ENCODE measurements at places on chromosomes 1 and 21.
A peak's percentile ranks its signal among the peaks of the same experiment; 100 is the strongest.

- DNase-seq = no peak
These were observed 22.8 kb upstream of the ELOA start for GRCh38 chr1:23720256-23720995.

DNA sequence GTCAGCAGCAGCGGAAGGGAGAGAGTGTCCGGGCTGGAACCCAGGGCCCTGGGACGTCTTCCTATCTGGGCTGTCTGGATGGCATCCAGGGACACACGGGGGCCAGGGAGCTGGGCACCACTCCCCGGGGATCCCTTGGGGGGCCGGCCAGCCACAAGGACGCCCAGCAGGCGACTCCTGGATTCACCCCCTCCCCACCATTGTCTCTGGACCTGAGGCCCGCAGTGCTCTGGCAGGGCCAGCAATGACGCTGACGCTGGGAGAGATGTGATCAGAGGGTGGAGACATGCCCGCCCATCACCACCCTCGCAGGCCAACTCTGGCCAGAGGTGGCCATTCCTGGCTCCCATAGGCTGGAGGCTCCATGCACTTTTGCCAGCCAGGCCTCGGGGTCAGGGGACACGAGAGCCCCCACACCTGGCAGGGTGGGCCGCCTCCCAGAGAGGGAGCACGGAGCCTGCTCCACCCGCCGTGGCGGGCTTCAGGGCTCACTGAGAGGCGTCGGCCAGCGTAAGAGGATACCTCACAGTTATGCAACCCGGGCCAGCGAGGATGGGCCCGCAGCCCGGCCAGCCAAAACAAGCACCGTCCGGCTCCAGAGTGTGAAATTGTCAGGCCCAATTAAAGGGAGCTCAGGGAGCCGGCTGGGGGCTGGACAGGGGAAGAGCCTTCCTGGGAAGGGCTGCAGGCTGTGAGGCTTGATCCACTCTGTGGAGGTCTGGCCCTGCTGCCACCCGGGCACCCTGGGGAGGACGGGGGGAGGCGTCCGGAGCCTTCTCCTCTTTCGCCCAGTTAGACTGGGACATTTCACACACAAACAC, 10.3 kb downstream of the ACTRT2 start:
- DNase-seq = no peak

GRCh38 chr21:33751120-33751519, 108.8 kb downstream of the ITSN1 start:
- no peak for DNase-seq

DNA sequence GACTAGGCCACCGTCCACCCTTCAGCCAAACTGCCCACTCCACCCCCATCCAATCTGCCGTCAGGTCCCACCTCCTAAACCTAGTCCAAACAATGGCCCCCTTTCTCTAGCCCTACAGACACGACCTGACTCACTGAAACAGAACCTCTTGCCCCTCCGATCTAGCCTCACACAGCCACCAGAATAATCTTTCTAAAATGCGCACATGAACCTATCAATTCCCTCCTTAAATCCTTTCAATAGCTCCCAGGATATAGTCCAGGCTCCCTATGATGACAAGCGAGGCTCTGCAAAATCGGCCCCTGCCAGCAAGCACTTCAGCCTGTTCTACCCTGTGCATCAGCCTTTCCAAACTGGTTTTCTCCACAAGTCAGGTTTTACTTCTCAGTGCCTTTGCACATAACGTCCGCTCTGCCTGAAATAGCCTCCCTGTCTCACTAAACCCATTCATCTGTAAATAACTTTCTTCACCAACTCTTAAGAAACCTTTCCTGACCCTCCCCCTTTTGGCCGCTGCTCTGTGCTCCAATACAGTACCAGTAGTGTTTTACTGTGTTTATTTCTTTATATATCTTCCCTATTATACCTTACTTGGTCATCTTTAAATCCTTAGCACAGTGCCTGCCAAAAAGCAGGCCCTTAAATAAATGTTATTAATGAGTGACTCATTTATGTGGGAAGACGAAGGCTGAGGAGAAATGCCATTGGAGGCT, 9.0 kb upstream of the CDC20 start:
- DNase-seq = no peak

DNA sequence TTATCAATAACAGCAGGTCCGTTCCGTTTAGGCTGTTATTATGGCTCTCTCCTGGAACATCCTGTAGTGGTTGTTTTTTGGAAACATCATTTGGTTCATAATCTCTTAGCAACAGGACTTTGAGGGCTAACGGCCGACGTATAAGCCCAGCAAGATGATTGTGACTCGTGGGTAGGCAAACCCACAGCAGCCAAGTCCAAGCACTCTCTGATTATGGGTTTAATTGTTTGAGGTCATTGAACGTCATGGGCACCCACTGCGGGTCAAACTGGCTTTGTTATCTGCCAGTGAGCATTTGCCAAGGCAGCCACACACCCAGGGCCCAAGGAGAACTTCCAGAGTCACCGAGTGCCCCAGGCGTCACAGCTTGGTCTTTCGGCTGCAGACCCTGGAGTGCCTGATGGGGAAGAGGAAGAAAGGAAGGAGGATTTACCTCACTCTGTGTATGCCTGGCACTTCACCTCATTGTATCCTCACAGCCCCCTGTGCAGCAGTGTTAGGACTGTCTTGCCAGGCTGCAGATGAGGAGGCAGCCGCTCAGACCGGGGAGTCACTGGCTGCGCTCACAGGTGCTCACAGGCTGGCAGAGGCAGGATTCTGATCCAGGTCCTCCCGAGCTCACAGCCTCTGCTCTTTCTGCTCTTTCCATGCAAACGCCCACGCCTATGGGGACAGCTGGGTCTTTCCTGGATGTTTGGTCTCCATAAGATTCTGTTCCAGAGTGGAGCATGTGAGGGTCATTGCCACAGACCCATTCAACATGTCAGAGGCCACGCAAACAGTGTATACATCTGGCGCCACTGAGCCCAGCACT, 30.8 kb upstream of the EPS8L3 start:
- DNase-seq = no peak

DNA sequence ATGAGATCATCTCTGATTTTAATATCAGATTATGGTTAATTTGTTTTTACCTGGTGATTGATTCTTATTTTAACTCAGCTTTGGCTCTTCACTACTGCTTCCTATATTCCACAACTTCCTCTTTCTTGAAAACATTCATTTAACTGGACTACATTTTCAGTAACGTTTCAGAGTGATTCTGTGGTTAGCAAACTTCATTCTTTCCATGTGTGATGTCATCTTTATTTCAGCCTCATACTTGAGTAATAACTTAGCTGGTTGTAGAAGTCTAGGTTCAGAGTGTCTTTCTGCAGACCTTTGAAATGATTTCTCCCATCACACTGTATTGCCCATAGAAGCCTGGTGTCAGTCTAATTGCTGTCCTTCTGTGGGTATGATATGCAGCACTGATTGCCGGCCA, 36.0 kb upstream of the SLC35F3 start:
- no peak for DNase-seq

DNA sequence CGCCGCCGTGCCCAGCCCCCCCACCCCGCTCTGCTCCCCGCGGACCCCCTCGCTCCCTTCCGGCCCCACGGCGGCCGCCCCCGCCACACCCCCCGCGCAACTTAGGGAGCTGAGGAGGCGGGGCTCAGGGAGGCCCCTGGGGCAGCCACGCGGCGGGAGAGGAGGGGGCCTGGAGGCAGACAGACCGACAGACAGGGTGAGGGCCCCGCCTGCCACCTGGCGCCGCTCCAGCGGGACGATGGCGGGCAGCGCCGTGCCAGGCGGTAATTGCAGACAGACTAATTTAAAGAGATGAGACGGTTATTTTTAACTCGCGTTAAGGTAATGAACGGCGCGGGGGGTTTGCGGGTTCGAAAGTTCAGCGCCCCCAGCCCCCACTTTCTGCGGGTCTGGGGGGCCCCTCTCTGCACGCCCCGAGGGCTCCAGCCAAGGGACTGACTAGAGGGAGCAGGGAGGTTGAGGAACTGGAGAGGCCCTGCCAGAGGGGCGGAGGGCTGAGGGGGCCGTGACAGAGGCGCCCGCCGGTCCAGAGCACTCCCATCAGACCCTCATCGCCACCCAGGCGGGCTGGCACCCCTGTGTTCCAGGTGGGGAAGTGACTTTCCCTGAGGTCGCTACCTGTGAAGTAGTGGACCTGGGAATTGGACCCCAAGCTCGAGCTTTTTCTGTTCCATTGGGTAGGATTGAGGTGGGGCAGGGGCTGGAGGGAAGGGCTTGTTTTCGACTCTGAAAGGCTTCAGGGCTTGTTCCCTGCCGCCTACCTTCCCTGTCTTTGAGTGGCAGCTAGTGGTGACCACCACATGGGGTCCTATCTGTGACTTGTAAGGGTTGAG, 5.4 kb downstream of the FOXO6 start:
- DNase-seq = peak; percentile 25

DNA sequence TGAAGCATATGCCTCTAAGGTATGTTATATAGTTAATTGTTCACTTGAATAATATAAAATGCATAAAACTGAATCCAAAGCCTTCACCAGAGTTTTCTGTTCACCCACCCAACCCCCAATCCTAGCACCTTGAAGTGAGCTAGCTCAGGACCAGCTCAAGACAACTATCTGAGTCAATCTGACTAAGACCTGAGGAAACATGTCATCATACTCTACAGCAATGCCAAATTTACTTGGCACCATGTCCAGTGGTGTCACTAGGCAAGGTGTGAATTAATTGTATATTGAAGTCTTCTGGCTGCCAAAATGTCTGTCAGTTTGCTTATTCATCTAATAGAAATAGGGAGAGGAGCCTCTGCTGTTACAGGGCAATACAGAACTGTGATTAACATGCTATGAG, 3.8 kb downstream of the DNASE2B start:
- no peak for DNase-seq

DNA sequence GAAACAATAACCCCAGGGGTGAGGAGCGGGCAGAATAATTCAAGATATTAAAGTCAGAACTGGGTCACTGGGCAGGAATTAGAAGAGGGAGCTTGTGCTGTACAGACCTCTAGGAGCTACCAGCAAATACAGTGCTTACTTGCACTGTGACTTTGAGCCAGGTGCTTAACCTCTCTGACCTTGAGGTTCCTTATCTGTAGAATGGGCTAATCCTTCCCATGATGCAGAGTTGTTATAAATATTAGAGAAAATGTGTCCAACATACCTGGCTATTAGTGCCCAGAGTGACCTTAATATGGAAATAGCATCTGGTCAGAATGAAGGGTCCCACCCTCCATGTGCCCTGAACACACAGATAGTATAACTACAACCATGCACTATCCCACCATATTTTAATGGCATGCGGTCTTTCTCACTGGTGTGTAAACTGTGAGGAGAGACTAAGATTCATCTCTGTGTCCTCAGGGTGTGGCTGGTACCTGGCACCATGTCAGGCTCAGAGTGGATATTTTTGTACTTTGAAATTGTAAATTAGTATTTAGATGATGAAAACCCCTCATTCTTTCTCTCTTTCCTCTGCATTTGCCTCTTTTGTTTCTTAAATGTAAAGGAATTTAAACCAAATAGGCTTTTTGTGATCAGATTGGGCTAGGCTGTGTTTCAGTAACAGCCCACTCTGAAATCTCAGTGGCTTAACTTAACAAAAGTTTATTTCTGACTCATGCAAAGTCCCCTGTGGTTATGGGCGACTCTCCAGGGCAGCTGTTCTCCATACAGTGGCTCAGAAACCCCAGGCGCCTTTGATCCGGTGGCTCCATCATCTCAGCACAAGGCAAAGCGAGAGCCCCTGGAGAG, 60.0 kb upstream of the ROR1 start:
- DNase-seq = no peak

GRCh38 chr1:29441916-29442668, 205.8 kb downstream of the PTPRU start:
- no peak for DNase-seq

DNA sequence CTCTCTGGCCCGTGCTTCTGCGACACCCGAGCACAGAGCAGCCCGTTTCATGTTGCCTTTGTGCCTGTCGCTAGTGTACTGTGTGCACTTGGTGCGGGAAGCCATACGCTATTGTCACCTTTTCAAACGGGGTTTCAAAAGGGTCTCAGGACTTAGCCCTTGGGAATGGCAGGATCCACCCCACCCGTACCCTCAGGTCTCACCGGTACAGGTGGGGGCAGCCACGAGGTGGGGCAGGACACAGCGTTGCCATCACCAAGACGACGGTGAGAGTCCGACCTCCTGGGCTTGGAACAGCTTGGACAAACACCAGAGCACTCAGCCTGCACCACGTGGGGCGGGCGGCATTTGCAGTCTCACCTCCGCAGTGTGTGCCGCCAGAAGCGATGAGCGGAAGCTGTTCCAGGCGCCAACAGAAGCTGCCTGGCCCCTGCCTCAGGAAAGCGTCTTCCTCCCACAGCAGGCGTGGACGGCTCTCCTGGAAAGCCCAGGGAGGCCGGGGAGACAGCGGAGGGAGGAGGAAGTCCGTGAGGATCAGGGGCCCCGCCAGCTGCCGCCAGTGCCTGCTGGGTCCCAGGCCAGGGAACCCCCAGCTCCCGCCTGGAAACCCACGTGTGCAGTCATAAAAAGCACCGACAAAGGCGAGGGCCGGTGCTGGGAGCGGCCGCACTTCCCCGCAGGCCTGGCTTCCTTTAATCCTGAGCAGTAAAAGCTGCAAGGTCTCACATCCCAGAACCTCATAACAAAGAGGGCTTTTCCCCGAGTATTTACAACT, 131.3 kb upstream of the ARHGEF16 start:
- DNase-seq = no peak

DNA sequence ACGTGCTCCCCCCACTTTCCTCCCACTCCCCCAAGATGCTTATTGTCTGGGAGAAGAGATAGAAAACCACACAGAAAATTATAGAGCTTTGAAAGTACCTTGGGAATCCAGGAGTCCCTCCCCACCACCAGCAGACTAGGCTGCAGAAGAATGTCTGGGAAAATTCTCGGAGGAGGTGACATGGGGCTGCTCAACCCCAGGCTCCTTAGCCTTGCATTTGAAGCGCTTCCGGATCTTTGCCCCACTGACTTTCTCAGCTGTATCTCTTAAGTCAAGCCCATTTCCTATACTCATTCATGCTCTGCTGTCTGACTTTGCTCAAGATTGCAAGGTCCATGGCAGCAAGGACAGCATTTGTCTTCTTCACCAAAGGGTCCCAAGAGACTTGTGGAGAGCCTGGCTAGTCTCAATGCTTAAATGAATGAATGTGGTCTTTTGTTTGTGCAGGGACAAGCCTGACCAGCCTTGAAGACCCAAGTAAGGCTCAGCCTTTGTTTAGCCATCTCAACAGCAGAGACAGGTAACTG, 38.0 kb downstream of the DNTTIP2 start:
- no peak for DNase-seq

DNA sequence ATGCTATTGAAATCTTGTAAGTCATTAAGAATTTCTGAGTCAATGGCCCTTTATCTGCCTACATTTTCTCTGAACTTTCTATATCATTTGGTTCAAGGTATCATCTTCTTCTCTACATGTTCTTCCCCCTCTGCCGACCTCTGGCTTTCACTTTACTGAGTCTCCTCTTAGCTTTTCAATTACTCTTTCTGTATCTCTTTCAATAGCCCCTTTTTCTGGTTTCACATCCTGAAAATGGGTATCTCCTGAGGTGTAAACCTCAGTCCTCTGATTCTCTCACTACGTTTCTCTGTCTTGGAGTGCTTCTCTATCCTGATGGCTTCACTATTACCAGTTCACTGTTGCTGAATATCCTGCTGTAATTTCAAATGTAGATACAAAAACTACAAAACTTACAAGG, 98.9 kb downstream of the LYST start:
- no peak for DNase-seq
